ENCODE measurements at places on chromosomes 1 and 21. TPM values are rescaled to one million over a fixed set of nuclear protein-coding genes. Genes with fewer than 3 reads are reported as not detected.

The PLA2G2F gene
- total RNA-seq, result not detected

The XCL1 gene
- total RNA-seq, result not detected

- H3K4me1 ChIP-seq, result peaks cover 2% of the 10 kb centered on the region
- H3K27me3 ChIP-seq, result no peaks in the 10 kb centered on the region
- peak overlapping the region; percentile 67 for H3K4me3 ChIP-seq
- peak; percentile 92 for DNase-seq
- peak overlapping the region; percentile 83 for H3K27ac ChIP-seq
Observed at GRCh38 chr1:227317523-227318015, 723 bp downstream of the CDC42BPA start.

GRCh38 chr1:52403566-52404115 is 582 bp downstream of the ORC1 start:
- peak overlapping the region; percentile 98 for H3K4me3 ChIP-seq
- peaks cover 6% of the 10 kb centered on the region for H3K36me3 ChIP-seq
- no peaks in the 10 kb centered on the region for H3K27me3 ChIP-seq
- no peak overlapping the region for H3K27ac ChIP-seq
- DNase-seq, result no peak
